RCC 7860 (cell line): ENCODE measurements at places on chromosomes 16 and 17.

GRCh38 chr17:39867880-39868553, at the start of gene ZPBP2:
Gene ZPBP2, plus strand, starts transcription at chr17:39868202. Its CDS starts 153 bp downstream, at chr17:39868355.
- no peak for DNase-seq

- no peak for DNase-seq
Observed at GRCh38 chr17:77214328-77214727, 73.6 kb downstream of the SEC14L1 start.

DNA sequence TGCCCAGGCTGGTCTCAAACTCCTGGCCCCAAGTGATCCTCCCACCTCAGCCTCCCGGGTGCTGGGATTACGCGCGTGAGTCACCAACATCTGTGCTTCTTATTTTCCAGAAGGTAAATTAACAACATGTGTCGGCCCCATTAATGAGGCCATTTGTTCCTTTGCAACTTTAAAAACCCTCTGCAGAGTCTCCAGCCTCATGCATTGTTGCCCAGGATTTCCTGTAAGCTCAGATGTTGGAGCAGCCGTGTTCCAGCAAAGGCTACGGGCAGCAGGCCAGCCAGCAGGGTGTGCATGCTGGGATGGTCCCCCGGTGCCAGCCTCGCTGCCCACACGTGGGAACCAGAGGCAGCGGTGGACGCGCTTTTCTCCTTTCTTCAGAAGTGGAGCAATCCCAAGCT, 19.1 kb upstream of the HEXD start:
- no peak for DNase-seq

GRCh38 chr17:13337151-13337550, 264.6 kb downstream of the HS3ST3A1 start:
- no peak for DNase-seq

- DNase-seq = no peak
Observed at GRCh38 chr17:45787656-45788055, 3.5 kb downstream of the CRHR1 start.

DNA sequence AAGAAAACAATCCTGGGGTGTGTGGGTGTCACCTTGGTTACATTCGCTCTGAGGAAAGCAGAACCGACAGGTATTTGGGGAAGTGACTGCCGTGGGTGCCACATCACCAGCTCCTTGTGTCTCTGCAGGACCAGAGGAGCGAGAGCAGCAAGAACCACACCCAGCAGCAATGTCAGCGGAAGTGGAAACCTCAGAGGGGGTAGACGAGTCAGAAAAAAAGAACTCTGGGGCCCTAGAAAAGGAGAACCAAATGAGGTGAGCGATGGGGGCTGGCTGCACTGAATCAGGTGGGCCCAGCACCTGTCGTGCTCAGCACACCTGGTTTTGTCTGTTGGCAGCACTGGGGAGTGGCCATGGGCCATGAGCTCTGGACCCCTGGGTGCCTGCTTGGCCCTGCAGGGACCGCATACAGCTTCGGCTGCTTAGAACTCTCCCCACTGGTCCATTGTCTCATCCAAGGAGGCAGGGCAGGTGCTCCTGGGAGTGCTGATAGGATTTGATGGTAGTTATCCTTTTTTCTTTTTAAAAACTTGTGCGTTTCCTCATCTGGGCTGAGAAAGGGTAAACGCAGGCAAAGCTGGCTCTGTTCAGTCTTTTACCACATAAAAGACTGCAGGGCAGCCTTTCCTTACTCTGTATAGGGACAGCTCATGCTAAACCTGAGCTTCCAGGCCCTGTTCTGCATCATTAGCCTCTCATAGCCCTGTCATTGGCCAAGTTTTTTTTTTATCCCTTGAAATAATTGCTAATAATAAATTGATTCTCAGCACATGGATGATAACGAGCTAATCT, 29.4 kb downstream of the HMOX2 start:
- no peak for DNase-seq

- no peak for DNase-seq
Observed at GRCh38 chr16:85650135-85650843, 37.2 kb downstream of the GSE1 start.

DNA sequence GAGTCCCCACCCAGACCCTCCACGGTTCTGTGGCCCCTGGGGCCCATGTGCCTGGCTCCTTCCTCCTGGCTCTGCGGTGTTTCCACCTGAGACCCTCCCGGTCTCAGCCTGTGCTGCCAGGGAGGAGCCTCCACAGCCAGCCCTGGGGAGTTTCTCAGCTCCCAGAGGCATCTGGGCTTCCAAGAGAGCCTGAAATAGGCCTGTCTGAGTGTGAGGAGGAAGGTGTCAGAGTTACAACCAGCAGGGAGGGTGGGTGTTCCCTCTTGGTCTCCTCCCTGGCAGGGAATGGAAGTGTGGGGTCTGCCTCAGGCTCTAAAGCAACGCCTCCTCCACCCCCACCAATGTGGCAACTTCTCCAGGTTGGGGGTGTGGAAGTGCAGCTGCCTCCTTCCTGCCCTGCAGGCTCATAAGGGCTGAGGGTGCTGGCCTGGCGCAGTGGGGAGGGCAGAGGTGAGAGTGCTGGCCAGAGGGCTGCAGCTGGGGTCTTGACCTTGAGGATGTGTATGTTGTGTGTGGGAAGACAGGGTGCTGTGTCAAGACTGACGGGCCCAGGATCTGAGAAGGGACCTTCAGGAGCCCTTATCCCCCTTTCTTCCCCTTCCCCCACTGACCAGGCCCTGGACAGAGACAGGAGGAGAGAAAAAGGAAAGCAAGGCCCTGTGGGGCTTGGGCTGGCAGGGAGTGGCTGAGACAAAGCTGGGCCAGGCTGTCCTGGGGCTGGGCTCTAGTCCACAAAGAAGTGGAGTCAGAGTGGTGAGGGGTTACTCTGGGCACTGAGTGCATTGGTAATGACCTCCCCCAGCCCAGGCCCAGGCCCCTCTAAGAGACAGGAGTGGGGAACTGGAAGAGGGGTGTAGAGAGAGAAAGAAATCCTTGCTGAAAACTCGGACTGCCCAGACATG, 2.4 kb downstream of the CYGB start:
- no peak for DNase-seq

DNA sequence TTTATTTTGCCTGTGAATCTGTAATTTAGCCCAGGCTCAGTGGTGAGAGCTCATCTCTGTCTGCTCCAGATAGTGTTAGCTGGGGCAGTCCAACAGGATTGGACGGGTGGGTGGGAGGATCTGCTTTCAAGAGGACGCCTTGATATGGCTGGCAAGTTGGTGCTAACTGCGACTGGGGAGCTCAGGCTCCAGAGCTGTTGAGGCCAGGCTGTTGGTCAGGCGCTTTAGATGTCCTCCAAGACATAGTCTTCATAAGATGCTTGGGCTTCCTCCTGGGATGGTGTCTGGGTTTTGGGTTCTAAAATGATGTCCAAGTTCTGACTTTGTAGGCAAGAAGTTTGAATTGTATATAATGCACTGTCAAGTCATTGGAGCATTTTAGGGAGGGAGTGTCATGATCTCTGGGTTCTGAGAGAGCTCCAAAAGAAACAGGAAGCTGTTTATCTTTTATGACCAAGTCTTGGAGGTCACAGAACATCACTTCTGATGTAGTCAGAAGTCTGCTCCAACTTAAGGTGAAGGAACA, 12.8 kb upstream of the PCTP start:
- DNase-seq = no peak

GRCh38 chr16:54324716-54325115, 38.1 kb upstream of the IRX3 start:
- DNase-seq = no peak

- DNase-seq = no peak
Observed at GRCh38 chr17:82751171-82751570, 694 bp upstream of the TBCD start.

- DNase-seq = no peak
Observed at GRCh38 chr17:856149-856548, 74.0 kb downstream of the MRM3 start.

DNA sequence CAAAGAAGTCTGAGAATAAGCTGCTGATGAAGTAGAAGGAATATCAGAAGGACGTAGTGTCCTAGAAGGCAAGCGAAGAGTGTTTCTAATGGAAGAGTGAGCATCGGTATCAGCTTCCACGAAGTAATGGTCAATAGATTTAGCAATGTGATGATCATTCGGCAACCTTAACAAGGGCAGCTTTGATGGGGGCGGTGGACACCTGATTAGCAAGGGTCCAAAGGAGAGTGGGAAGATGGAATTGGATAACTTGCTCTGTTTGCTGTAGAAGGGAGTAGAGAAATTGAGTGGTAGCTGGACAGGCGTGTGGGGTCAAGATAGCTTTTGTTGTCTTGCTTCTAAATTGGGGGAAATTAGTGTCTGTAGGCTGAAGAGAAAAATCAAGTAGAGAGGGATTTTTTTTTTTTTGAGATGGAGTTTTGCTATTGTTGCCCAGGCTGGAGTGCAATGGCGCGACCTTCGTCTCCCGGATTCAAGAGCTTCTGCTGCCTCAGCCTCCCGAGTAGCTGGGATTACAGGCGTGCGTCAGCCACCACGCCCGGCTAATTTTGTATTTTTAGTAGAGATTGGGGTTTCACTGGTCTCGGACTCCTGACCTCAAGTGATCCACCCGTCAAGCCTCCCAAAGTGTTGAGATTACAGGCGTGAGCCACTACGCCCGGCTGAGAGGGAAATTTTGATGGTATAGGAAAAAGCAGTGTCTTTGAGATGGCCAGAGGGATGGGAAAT, 13.9 kb upstream of the HES7 start:
- no peak for DNase-seq

- no peak for DNase-seq
Observed at GRCh38 chr16:49369651-49370611, 3.7 kb upstream of the C16orf78 start.

DNA sequence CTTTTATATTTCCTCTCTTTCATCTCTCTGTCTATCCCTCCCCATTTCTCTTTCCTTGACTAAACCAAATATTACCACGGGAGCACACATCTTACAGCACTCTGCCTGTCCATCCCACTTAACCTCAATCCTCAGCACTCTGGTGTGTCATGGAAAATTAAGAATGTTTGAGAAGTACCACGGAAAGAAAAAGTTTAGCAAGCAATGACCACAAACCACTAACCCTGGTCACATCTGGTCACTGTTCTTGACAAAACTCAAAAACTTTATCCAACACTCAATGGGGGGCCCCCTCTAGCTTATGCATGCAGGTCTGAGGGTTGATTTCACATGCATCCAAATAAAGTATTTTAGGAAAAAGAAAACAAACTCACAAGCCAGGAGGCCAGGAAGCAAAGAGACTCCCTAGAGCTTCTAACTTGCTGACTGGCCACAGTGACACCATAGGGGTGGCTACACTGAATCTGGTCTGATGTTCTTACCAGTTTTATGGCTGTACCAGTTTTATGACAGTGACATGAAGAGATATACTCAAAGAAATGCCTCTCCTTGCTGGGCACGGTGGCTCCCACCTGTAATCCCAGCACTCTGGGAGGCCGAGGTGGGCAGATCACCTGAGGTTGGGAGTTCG, 229.2 kb downstream of the STX8 start:
- no peak for DNase-seq

DNA sequence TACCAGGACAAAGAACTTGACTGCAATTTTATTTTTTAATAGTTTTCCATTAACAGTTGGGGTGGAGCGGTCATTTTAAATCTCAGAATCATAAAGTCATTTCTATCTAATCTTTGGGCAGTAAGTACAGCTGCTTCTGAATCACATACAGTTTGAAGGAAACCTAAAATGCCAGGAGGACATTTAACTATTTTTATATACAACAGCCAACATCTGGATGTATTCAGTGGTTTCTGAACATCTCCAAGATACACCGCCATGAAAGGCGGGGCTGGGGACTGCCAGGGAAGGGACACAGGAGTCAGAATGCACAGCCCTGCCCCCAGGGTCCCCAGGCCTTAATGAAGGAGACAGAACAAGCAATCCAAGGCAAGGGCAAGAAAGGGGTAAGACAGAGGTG, 392.3 kb downstream of the SLC39A11 start:
- DNase-seq = no peak

DNA sequence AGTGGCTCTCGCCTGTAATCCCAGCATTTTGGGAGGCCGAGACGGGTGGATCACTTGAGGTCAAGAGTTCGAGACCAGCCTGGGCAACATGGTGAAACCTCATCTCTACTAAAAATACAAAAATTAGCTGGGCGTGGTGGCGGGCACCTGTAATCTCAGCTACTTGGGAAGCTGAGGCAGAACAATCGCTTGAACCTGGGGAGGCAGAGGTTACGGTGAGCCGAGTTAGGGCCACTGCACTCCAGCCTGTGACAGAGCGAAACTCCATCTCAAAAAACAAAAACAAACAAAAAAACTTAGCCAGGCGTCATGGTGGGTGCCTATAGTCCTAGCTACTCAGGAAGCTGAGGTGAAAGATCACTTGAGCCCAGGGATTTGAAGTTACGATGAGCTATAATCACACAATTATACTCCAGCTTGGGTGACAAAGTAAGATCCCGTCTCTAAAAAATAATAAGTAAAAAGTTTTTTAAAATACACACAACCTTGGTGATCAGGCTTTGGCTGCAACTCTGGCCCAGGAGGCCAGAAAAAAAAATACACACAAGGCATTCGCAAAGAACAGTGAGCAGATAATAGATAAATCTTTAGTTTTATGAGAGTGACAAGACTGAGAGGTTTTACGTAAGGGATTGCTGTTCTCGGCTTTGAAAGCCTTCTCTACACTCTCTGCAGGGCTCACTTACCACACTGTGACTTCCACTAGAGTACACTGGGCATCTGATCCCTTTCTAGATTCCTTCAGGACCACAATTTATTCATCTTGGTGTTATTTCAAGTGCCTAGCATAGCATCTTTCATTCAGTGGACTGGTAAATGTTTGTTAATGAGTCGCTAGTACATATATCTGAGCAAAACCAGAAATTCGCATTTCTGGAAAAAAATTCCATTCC, 5.9 kb downstream of the GSPT1 start:
- no peak for DNase-seq

GRCh38 chr17:72151565-72152386, 31.0 kb downstream of the SOX9 start:
- peak; percentile 98 for DNase-seq

- DNase-seq = no peak
Observed at GRCh38 chr17:75806822-75807500, 22.4 kb downstream of the UNK start.

DNA sequence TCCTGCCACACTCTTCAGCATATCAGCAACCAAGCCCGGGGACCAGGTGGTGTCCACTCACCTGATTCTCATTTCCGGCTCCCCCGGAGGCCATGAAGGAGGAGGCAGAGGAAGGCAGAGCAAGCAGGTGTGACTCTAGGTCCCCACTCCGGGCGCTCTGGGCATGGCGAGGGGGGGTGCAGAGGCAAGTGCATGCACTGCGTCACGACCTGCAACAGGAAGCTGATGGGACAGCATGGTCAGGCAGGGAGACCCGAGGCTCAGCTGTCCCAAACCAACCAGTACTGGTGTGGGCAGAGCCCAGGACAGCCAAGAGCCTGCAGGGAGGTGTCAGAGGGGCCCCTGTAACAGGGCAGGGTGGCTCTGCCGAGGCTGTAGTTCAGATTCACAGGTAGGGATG, 2.1 kb upstream of the ENGASE start:
- no peak for DNase-seq

- peak; percentile 96 for DNase-seq
Observed at GRCh38 chr17:60506312-60506711, 19.7 kb downstream of the APPBP2 start.

DNA sequence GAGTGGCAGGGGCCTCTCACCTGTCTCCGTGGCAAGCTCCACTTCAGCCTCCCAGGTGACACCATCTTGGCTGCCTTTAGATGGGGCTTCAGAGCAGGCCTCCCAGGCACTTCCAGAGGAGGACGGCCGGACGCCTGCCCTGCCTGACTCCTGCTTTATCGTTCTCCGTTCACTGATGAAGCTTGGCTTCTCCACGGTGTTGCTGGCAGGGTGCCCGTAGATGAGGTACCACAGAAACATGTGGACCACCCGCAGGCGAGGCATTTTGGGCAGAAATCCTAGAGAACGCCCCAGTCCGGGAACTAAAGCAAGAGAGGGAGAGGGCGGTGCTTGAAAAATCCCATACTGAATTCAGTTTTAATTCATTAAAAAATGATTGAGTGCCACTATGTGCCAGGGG, 54.5 kb downstream of the GTF3C1 start:
- DNase-seq = no peak
